ENCODE measurements at places on chromosomes 6 and 20.

DNA sequence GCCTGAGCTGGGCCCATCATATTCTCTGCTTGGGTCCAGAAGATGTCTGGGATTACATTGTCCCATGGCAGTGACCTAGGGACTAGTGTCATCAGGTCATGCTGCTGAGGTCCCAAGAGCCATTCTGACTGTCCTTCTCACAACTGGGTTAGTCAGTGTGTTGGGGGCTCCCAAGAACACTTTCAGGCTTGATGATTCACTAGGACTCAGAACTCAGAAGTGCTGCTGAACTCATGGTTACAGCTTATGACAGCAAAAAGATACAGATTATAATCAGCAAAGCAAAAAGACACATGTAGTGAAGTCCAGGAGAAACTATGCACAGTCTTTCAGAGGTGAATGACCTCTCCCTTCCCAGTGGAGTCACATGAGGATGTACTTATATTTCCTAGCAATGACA, 107.8 kb downstream of the SYNE1 start:
- no peak for DNase-seq

GRCh38 chr6:105487040-105487790, 84.3 kb upstream of the PREP start:
- DNase-seq = no peak

GRCh38 chr6:82861121-82861520, 204.5 kb downstream of the UBE3D start:
- no peak for DNase-seq

DNA sequence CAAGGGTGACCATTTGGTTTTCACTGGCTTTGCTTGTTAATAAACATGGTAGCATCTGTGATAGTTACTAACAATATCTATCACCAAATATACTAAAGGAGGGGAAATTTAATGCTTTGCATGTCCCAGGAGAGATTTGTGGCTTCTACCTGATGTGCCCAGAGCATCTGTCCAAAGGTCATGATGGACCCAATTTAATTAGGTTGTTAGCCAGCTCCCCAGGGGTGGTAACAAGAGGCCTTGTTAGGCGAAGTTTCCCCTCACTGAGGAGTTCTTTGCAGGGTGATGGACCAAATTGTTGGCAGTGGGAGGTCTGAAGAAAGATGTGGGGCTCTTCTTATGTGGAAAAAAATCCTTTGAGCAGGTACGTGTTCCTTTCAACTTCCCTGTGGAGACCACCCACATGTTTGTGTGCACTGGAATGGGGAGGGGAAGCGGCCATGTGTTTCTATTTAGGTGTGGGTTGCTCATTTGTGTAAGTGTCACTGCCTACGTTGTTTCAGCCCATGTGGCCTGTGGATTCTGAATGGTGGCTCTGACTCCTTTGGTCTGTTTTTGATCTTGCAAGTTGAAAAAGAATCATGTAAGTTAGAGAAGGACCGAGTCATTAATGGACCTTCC, 137.6 kb downstream of the CLIC5 start:
- DNase-seq = no peak

- DNase-seq = no peak
Observed at GRCh38 chr20:53990768-53991450, 79.5 kb downstream of the BCAS1 start.

- no peak for DNase-seq
Observed at GRCh38 chr6:6910734-6911295, 196.9 kb upstream of the RREB1 start.

GRCh38 chr6:40916845-40917244, 122.2 kb downstream of the UNC5CL start:
- no peak for DNase-seq

GRCh38 chr6:151269321-151269995, 29.7 kb downstream of the AKAP12 start:
- DNase-seq = no peak

DNA sequence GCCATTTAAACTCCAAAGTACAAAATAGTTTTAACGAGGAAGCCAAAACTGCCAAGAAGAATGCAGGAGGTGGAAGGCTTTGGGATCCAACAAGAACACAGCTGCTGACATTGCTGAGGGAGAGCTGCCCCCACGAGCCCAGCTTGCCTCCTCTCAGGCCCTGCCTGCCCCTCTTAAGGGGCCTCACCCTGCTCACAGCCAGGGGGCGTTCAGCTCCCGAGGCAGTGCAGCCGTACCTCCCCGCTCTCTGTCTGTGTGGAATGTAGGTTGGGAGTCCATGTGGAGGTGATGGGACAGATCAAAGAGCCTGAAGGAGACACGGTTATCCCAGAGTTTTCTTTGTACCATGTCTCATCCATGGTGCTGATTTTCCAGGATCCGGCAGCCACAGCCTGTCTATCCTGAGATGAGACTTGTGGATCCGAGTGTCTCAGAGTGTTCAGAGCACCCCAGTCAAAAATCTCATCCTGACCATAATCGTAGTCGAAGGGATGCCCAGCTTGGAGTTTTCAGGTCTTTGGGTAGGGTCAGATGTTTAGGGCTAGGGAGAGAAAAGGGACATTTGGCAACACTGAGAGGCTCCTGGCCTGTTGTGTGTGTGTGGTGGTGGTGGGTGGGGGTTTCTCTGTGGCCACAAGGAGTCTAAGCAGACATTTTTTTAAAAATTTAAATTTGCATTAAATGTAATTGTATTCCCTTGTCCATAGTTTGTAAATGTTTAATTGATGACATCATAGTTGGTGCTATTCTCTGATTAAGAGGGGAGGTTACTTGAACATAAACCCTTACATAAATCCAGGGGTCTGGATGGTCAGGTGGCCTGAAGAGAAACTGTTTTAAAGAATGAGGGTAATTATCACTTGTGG, 111.4 kb upstream of the CLDN20 start:
- DNase-seq = no peak

DNA sequence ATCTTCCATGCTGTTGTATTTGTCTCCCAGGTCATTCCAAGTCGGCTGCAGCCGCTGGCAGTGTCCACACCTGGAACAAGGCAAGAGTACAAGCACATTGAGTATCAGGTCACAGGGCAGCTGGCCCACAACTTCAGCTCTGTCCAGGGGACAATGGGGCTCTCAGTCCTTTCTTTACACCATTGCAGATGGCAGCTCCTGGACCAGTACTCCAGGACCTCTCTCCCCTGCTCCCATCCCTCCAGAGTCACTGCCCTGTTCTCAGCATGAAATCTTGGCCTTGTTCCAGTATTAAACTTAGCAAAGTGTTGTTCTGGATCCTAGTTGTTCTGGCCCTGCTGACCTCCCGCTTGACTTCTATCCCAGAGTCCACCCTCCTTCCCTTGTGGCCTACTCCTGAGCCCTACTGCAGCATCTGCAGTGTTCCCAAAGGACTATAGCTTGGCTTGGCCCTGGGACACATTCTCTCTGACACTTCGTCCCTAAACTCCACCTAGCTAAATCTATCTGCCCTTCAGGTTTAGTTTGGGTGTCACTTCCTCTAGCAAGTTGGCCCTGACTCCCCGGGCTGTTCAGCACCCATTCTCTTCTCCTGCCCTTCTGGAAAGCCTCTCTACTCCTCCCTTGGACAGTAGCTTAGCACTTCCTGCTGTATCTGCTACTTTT, 5.8 kb downstream of the TXNDC5 start:
- no peak for DNase-seq

- no peak for DNase-seq
Observed at GRCh38 chr6:18178960-18179615, 23.9 kb downstream of the KDM1B start.

- no peak for DNase-seq
Observed at GRCh38 chr6:6851949-6852261, 255.9 kb upstream of the RREB1 start.

GRCh38 chr6:23511817-23512216, 614.2 kb upstream of the NRSN1 start:
- DNase-seq = no peak

- DNase-seq = no peak
Observed at GRCh38 chr6:90406142-90406794, 109.6 kb upstream of the BACH2 start.

GRCh38 chr6:90158936-90159335, 137.7 kb downstream of the BACH2 start:
- DNase-seq = no peak

- DNase-seq = no peak
Observed at GRCh38 chr6:4103929-4104328, 25.0 kb upstream of the FAM217A start.

GRCh38 chr6:15330174-15330944, 84.5 kb downstream of the JARID2 start:
- no peak for DNase-seq

- DNase-seq = no peak
Observed at GRCh38 chr6:105867277-105867676, 218.9 kb upstream of the PRDM1 start.

GRCh38 chr20:62344782-62345181, 22.3 kb downstream of the LAMA5 start:
- DNase-seq = no peak

DNA sequence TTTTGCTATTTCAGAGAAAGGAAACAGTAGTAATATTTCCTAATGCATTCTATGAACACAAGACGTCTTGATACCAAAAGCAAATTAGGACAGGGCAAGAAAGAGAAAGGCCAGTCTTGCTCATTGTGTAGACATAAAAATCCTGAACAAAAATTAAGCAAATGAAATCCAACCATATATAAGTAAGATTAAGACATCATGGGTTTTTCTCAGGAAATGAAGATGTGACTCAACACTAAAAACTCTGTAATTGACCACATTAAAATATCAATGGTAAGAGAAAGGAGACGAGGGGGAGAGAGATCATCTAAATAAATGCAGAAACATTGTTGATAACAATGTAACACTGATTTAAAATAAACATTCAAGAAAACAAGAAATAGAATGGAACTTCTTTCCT, 205.4 kb downstream of the SOD2 start:
- DNase-seq = no peak

DNA sequence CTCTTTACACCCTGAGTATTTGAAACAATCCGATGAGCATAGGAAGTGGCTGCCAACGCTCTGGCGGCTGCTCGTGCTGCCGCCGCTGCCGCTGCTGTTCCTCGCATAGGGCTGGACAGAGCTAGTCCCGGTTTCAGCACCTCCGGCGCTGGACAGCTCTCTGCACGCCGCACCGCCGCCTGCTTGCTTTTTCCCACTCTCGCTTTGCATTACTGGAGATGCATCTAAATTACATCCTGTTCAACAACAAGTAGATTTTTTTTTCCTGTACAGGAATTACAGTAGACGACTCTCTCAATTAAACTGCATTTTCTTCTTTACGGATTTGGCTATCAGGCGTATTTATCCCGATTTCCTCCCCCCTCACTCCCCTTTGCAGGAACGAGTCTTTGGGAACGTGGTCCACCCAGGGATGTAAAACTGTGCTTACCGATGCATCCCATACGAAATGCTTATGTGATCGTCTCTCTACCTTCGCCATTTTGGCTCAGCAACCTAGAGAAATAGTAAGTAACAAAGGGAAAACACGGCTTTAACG, 563.8 kb downstream of the LMBRD1 start:
- no peak for DNase-seq

- no peak for DNase-seq
Observed at GRCh38 chr6:27966044-27966443, 9.0 kb downstream of the OR2B6 start.

DNA sequence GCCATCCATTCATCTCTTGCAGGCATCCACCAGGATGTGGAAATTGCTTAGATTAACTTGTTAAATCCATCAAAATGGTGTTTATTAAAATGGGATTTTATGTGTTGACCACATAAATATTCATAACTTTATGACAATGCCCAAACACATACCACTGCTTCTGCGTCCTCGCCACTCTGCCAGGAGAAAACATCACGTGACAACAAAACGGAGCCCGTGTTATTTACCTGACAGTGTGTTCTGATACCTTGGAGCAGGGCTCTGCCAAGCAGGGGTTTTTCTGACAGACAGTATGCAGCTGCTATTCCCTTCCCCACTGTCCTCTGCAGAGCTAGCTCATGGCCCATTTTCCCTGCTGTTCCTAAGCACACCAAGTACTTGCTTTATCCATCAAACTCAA, 279.5 kb upstream of the CHD6 start:
- DNase-seq = no peak

GRCh38 chr6:6556738-6557503, 31.6 kb upstream of the LY86 start:
- DNase-seq = no peak

DNA sequence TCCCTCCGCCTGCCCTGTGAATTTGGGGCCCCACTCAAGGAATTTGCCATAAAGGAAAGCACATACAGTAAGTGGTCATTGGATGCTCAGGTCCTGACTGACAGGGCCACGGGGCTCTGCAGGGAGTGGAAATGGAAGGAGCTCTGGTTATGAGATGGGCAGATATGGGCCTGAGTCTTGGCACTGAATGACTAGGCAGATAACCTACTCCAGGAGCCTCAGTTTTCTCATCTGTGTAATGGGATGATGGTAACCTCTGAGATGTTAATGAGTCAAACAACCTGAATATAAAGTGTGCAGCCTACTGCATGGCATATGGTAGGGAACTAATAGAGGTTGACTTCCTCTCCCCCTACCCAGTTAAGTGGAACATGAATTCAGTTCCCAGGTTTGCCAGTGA, 56.4 kb upstream of the NAA20 start:
- no peak for DNase-seq

DNA sequence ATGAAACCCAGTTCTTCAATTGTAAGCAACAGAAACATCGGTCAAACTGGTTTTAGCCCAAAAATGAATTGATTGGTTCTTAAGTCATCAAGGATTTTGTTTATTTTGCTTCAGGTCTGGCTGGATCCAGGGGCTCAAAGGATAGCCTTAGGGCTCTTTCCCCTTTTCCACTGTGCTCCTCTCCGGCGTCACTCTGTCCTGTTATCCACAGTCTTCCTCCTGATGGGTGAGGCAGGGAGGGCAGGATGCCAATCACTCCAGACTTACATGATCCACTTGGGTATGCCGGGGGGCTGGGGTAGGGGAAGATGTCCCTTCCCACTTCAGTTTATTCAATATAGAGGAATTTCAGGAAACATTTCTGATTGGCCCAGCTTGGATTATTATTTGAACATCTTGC, 40.0 kb downstream of the PLAGL2 start:
- no peak for DNase-seq

DNA sequence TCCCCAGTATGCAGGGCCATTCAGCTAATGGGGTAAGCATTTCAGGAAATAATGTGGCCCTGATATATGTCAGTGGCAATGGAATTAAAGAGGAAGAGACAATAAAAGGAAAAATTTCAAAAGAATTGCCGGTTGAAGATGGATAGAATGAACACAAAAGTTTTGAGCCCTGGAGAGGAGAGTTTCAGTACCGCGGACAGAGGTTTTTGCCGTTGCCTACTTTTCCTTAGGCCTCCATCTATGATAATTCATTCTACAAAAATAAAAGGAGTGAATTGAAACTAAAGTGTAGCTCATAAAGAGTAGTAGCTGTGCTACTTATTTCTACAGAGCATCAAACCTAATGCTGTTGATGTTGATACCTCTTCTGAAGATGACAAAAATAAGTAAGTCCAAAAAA, 140.7 kb downstream of the RNASET2 start:
- no peak for DNase-seq
